ENCODE measurements at places on chromosomes 2 and 18.

DNA sequence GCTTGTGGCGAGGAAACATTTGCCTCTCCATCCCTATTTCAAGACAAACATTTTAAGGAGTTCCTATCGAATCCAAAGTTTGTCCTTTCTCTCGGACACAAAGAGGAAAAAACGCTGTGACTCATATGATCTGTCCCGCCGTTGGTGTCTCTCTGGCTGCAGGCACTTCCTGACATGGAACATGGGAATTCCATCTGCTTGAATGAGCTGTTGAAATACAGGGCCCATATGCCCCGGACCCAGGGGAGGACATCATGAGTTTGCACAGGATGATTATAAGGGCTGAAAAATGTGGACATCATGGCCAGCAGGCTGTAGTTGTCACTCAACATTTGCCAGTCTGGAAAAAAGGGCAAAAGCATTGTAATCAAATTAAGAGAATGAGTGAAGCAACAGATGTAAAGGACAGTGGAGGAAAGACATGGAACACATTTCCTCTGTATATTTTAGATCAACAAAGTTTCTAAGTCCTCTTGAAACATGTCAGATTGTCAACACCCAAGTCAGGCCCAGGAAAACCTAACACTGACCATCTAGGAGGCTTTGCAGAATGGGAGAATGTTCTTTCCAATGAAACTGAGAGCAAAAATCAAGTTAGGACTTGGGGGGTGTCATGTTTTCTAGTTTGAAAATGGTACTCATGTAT, 103.2 kb upstream of the SMIM21 start:
- DNase-seq: no peak

DNA sequence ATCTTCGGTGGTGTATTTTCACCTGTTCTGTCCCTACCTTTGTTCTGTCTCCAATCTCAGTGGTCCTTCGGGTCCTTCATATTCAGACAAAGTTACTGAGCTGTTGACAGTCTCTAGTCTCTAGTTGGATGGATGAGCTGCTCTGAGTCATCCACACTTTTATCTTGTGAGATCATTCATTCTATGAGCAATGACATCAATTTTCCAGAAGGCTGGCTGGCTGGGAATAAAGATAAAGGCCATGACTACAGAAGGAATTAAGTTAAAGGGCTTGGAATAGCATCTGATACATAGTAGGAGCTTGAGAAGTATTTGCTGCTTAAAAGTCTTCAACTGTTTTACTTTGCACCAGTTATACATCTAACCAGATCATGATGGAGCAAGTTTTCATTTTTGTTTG, 43.1 kb upstream of the SLC39A10 start:
- DNase-seq: peak; percentile 69

DNA sequence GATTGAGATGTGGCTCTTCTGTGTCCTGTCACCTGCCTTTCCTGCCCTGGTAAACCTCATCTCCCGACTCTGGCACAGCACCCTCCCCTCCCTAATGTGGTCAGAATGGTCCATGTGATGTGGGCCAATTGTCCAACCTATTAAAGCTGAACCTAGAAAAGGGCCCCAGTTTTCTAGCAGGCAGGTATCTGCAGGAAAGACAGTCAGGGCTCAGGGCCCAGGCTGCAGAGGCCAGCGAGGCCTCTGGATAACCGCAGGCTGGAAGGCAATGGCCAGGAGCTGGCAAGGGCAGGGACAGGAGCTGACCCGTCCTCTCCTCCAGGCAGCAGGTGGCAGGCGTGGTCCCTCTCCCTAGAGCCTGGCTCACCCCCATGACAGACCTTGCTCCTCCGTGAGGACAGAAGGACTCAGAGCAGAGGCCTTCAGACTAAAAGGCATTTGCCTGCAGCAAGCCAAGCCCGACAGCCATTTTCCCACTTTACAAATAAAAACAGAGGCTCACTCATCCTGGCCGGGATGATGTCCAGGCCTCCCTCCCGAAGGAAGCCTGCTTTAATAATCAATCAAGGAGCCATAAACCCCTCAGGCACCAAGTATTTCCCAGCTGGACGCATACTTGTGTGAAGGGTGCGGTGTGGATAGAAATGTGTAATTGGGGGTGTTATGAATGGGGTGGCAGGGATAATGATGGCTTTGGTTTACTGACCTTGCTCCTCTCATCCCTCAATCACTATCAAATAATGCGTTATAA, 107.1 kb downstream of the TWIST2 start:
- DNase-seq: peak; percentile 17

- no peak for DNase-seq
Measured at GRCh38 chr2:115248066-115248465, 805.6 kb downstream of the DPP10 start.

DNA sequence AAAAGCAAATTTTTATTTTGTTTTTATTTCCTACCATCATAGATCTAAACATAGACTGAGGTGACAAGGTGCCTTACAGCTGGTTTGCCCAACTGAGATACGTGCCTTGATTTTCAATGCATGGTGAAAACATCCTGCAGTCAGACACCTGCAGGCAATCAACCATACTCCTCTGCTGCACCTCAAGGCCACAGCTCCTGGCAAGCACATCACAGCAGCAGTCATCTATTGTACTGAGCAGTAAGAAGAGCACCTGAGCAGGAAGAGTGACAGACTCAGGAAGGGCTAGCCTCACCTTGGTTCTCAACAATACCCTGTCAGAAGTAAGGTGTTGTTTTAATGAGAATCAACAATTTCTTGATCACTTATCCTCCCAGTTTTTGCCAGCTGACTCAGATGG, 1206.8 kb upstream of the NRXN1 start:
- no peak for DNase-seq

DNA sequence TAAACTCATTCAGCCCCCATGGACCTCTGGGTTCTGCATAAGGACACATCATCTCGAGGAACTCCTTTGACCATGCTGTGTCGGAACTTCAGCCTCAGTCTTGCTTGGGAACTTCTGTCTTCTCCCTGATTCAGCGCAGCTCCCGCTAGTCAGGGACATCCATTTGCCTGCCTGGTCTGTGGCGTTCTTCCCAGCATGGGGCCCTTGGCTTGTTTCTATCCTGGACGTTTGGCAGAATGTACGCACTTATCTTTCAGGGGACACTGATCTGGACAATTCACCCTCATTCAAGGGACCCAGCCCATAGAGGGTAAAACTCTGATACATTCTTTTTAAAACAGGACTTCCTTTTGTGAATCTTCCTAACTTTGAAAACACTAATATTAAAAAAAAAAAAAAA, 75.8 kb upstream of the WIPF1 start:
- no peak for DNase-seq

DNA sequence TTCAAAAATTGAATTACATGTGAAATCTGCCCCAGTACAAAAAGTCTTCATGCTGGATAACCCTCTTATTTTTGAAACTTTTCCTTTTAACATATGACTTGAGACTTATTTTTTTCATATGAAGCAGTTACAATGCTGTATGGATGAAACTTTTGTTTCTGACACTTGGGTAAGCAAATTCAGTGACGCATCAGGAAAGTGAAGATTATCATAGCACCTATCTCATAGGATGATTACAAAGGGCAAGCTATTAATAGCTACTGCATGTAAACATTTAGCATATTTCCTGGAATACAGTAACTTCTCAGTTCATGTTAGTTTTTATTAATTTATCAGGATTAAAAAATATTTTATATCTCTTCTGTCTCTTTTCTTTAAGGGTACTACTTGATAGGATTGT, 1109.2 kb downstream of the LRP1B start:
- DNase-seq: no peak

GRCh38 chr2:74558284-74559230, 4.0 kb downstream of the DOK1 start:
- DNase-seq: no peak
